ENCODE measurements at places on chromosomes 5 and 9. TPM values are rescaled to one million over a fixed set of nuclear protein-coding genes. Genes with fewer than 3 reads are reported as not detected.

DNA sequence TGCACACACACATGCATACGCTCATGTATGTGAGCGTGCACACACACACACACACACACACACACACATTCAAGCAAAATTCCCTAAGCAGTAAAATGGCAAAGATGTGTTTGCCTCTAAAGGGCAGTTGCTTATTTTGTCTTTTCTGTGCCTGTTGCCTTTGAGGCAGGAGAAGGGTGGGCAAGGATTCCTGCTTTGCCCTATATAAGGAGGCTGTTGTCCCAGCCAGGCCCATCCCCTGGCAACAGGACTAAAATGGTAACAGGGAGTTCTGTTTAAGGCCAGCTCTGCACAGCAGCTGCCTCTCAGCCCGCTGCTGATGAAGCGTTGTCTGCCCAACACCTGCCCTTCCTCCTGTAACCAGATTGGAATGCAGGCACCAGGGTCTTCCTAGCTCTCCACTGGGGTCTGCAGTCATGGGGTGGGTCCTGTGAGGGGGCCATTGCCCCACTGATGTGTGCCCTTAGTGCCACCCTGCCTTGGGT lies 64.4 kb downstream of the PPARGC1B start:
- peaks cover 6% of the 10 kb centered on the region for H3K4me1 ChIP-seq
- H3K27ac ChIP-seq = no peak overlapping the region
- no peaks in the 10 kb centered on the region for H3K27me3 ChIP-seq
- H3K36me3 ChIP-seq = no peaks in the 10 kb centered on the region
- no peak overlapping the region for H3K4me3 ChIP-seq

DNA sequence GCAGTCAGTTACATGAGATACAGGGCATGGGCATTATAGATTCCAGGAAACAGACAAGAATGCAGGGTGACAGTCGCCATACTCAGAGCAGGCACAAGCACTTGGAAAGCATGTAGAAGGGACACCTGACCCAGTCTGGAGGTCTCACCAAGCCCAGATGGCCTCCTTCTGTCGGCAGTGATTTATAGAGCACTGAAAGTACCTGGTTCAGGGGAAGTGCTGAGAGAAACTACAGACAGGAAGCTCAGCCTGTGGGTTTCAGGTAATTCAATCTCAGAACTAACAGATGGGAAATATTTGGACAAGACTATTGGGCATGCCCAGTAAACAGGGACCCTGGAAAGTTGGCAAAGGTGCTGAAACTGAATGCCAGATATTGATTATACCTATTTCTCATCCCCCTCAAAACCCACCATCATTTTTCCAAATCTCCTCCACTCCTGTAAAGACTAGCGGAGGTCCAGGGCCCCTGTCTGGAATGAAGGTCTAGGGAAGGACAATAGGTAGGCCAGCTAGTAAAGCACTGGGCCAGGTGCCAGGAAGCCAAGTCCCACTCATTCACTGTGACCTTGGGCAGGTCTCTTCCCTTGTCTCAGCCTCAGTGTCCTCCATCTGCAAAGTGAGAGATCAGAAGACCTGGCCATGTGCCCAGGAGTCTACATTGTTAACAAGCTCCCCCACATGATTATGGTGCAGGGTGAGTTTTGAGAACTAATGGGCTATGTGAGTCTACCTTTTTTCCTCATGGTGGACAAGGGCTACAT lies 26.9 kb downstream of the KLHL3 start:
- DNase-seq = no peak
- no peaks in the 10 kb centered on the region for H3K4me1 ChIP-seq
- H3K27ac ChIP-seq = no peak overlapping the region
- peaks cover 37% of the 10 kb centered on the region for H3K36me3 ChIP-seq
- H3K27me3 ChIP-seq = no peaks in the 10 kb centered on the region

- no peaks in the 10 kb centered on the region for H3K27me3 ChIP-seq
- H3K27ac ChIP-seq = peak overlapping the region; percentile 80
- H3K36me3 ChIP-seq = peaks cover 13% of the 10 kb centered on the region
Measured at GRCh38 chr5:76690704-76691466, 25.0 kb upstream of the F2R start.

DNA sequence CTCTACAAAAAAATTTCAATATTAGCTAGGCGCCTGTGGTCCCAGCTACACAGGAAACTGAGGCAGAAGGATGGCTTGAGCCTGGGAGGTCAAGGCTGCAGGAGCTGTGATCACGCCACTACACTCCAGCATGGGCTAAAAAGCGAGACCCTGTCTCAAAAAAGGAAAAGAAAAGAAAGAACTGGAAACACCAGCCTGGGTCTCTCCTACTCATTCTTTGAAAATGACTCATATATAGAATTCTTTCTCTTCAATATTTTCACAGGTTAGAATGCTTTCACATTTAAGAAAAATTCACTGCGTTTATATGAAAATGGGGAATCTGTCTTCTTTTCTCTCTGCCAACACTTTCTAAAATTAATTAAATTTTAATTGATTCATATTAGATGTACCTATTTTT lies 115.6 kb downstream of the TRPM6 start:
- no peak for DNase-seq
- H3K27ac ChIP-seq = peak overlapping the region; percentile 22
- no peaks in the 10 kb centered on the region for H3K36me3 ChIP-seq
- H3K27me3 ChIP-seq = peaks cover 10% of the 10 kb centered on the region
- H3K4me3 ChIP-seq = no peak overlapping the region

DNA sequence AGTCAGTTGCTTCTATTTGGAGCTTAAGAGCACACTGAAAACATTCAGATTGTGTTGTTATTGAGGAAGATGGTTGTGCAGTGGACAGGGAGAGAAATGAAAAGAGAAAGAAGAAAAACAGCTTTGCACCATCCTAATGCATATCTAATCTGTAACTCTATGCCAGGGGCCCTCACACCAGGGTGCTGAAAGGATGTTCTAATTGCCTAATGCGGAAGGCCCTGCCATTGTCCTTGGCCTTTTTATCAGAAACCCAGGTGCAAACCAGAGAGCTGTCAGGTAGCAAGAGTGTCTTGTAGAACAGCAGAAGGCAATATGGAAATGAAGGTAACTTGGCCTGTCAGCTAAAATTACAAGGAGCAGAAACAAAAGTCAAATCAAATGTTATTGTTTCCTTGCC lies 384.5 kb upstream of the PIK3R1 start:
- H3K36me3 ChIP-seq = no peaks in the 10 kb centered on the region
- H3K4me1 ChIP-seq = no peaks in the 10 kb centered on the region
- peaks cover 3% of the 10 kb centered on the region for H3K27me3 ChIP-seq
- DNase-seq = no peak
- H3K4me3 ChIP-seq = no peak overlapping the region

- H3K4me1 ChIP-seq = peaks cover 23% of the 10 kb centered on the region
- H3K27me3 ChIP-seq = no peaks in the 10 kb centered on the region
- no peak overlapping the region for H3K4me3 ChIP-seq
Measured at GRCh38 chr9:129889941-129890717, 54.9 kb downstream of the USP20 start.

The SPOCK1 gene
- 6.4 TPM for total RNA-seq

GRCh38 chr5:1033178-1033577 lies 24.6 kb downstream of the NKD2 start:
- H3K27ac ChIP-seq = no peak overlapping the region
- H3K4me3 ChIP-seq = no peak overlapping the region
- DNase-seq = no peak
- peaks cover 4% of the 10 kb centered on the region for H3K4me1 ChIP-seq

DNA sequence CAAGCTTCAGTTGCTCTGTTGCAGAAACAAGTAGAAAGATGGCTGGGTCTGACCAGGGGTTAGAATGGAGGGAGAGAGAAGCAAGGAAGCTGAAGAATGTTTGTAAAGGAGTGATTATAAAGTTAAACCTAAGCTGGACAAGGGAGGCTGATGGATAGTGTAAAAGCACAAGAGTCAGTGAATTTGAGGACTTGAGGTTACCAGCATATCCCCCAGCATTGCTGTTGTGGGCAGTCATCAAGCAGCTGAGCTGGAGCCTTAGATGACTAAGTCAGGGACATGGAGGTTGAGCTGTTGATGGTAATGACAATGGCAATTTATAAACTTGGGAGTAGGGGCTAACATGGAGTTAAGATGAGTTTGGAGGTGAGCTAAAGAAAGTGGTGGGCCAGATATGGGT lies 131.5 kb downstream of the ERCC6L2 start:
- H3K4me3 ChIP-seq = no peak overlapping the region
- no peak for DNase-seq
- no peaks in the 10 kb centered on the region for H3K4me1 ChIP-seq
- no peaks in the 10 kb centered on the region for H3K27me3 ChIP-seq

DNA sequence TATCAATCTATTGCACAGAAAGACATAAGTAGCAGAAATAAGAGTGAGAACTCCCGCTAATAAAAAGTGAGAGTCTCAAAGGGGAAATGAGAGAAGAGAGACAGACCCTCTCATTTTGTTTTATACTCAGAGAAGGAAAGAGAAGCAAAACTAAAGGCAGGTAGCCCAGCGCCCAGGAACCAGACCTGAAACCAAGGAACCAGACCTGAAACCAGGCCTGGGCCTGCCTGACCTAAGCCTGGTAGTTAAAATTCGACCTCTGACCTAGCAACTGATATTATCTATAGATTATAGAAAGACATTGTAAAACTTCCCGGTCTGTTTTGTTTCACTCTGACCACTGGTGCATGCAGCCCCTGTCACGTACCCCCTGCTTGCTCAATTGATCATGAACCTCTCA lies 134.5 kb upstream of the SEMA6A start:
- H3K27ac ChIP-seq = no peak overlapping the region
- no peak overlapping the region for H3K4me3 ChIP-seq
- DNase-seq = no peak
- H3K4me1 ChIP-seq = peaks cover 3% of the 10 kb centered on the region

The IL9 gene
- not detected for total RNA-seq

- no peak for DNase-seq
- peak overlapping the region; percentile 90 for H3K27ac ChIP-seq
- H3K36me3 ChIP-seq = peaks cover 26% of the 10 kb centered on the region
- peak overlapping the region; percentile 9 for H3K4me3 ChIP-seq
- H3K27me3 ChIP-seq = no peaks in the 10 kb centered on the region
Measured at GRCh38 chr9:71740199-71740598, 28.1 kb downstream of the CEMIP2 start.

The BARHL1 gene
- total RNA-seq = 0.11 TPM

- H3K36me3 ChIP-seq = peaks cover 29% of the 10 kb centered on the region
- DNase-seq = no peak
- H3K27ac ChIP-seq = no peak overlapping the region
- H3K27me3 ChIP-seq = no peaks in the 10 kb centered on the region
Measured at GRCh38 chr5:61479850-61480614, 148.0 kb downstream of the ZSWIM6 start.
